CD8-positive, alpha-beta memory T cell (primary cell): ENCODE measurements at places on chromosomes 4 and X.
A peak's percentile ranks its signal among the peaks of the same experiment; 100 is the strongest.

- H3K4me1 ChIP-seq, result no peaks in the 10 kb centered on the region
- H3K36me3 ChIP-seq, result no peaks in the 10 kb centered on the region
- H3K27ac ChIP-seq, result no peak overlapping the region
- no peak overlapping the region for H3K4me3 ChIP-seq
These were observed 76.4 kb downstream of the MAGED4 start for GRCh38 chrX:52261125-52261462.

DNA sequence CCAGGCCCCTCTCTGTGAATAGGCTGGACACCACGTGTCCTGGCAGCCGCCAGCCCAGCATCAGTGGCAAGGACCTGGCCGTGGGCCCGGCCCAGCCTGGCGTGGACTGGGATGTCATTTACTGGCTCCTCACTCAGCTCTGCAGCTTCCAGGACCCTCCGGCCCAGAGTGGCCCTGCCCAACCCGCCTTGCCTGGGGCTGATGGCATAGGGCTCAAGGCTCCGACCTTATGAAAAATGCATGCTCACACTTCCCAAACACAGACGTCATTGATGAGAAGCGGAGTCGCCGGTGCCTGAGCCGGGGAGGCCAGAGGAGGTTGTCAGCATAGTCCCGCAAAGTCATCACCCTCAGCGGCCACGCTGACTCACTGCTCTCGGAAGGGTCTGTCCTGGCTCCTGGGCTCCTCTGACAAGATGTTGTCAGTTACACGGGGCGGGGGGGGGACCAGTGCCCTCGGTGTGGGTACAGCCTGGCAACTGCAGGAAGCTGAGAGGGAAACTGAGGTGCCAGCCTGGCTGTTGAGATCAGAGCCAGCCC is 14.3 kb downstream of the CFAP99 start:
- no peaks in the 10 kb centered on the region for H3K27me3 ChIP-seq
- H3K36me3 ChIP-seq, result no peaks in the 10 kb centered on the region
- no peak for DNase-seq

GRCh38 chrX:47664737-47665136 is 5.8 kb upstream of the UXT start:
- no peak overlapping the region for H3K27ac ChIP-seq
- peaks cover 2% of the 10 kb centered on the region for H3K4me1 ChIP-seq
- no peak overlapping the region for H3K4me3 ChIP-seq
- no peaks in the 10 kb centered on the region for H3K27me3 ChIP-seq
- no peak for DNase-seq

DNA sequence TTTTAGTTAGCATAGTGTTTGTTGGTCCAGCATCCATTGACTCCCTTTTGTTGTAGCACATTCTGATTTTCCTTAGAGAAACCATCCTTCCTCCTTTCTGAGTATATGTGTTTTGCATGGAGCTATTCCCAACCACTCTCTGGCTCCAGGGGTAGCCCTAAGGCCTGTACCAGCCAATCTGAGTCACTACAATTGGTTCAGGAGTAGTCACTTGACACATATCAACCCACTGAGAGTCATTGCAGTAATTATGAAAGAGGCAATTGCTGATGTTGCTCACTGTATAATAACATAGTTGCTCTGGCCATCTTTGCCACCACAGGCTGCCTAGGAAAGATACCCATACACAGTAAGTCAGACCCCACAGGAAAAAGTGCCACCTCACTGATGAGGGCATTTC is 71.2 kb upstream of the GRID2 start:
- no peak overlapping the region for H3K27ac ChIP-seq
- H3K36me3 ChIP-seq, result no peaks in the 10 kb centered on the region
- H3K27me3 ChIP-seq, result no peaks in the 10 kb centered on the region

DNA sequence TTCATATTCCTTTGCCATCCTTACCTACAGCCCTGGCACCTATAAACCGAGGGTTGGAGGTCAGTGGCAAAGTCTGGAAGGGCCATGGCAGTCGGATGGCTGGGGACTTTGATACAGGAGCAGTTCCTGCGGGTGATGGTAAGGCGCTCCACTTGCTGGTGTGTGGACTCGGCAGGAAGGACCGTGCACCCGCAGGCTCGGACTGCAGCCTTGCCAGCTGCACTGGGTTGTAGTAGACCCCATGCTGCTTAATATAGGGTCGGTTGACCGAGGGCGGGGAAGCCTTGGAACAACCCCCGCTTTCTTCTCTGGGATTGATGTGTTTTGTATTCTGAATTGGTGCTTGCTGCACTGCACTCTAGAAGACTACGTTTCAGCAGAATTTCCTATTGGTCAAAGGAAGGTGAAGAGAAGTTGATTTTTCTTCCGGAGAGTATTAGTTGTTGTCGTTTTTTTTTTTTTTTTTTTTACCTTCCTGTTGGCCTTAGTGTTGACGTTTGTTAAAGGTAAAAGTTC is 638 bp downstream of the BLTP1 start:
- H3K27ac ChIP-seq, result peak overlapping the region; percentile 88
- peak overlapping the region; percentile 96 for H3K4me3 ChIP-seq

DNA sequence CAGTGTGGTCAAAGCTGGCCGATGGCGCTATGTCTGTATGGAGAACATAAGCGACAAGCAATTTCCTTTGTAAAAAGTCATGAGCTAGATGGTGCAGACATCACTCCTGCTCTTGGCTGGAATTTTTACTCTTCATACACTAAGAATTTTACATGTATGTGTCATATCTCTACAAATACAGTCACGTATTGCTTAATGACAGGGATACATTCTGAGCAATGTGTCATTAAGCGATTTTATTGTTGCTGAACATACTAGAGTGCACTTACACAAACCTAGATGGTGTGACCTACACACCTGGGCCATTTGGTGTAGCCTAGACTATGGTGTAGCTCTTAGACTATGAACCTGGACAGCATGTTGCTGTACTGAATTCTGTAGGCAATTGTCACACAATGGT is 185.4 kb downstream of the SOWAHB start:
- DNase-seq, result no peak
- no peak overlapping the region for H3K4me3 ChIP-seq
- no peaks in the 10 kb centered on the region for H3K36me3 ChIP-seq
- no peak overlapping the region for H3K27ac ChIP-seq
- H3K27me3 ChIP-seq, result no peaks in the 10 kb centered on the region
